NCI-H2081 treated with DMSO at 0.1 percent for 48 hours (cell line): ENCODE measurements at places on chromosomes 7 and 10.

GRCh38 chr7:86815556-86815955 is 171.8 kb downstream of the GRM3 start:
- DNase-seq = no peak

GRCh38 chr7:297611-298374 is 7.8 kb downstream of the FOXL3 start:
- DNase-seq = no peak

DNA sequence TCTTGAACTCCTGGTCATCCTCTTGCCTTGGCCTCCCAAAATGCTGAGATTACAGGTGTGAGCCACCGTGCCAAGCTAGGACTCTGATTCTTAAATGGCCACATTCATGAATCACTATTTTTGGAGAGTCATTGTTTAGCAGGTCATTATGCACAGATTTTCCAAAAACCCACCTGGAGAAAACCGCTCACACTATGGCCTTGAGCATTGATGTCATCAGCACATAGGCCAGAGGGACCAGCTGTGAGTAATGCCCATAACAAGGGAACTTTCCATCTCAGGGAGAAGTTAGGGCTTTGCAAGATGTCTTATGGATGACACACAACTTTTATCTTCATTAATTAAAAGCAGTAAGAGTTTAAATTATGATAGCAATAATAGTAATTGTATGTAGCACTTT is 86.4 kb upstream of the KIF5B start:
- no peak for DNase-seq

DNA sequence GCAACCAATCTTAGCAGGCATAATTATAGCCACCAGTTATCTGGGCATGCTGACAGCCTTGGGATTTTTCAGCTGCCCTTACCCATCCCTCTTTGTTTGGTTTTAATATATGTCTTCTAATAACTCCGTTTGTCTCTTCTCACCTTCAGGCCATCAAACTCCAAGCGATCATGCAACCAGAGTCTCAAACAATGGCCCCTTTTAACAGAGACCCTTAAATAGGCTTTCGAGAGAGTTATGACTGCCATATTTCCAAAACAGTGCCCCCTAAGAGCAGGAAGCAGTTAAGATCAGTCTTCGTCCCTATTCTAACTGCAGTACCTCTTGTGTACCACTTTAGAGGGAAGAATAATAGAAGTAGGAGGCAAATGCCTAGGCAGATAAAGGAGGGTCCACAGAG is 157.5 kb downstream of the DGKB start:
- no peak for DNase-seq

GRCh38 chr10:114709984-114710383 is 51.9 kb upstream of the ABLIM1 start:
- no peak for DNase-seq

DNA sequence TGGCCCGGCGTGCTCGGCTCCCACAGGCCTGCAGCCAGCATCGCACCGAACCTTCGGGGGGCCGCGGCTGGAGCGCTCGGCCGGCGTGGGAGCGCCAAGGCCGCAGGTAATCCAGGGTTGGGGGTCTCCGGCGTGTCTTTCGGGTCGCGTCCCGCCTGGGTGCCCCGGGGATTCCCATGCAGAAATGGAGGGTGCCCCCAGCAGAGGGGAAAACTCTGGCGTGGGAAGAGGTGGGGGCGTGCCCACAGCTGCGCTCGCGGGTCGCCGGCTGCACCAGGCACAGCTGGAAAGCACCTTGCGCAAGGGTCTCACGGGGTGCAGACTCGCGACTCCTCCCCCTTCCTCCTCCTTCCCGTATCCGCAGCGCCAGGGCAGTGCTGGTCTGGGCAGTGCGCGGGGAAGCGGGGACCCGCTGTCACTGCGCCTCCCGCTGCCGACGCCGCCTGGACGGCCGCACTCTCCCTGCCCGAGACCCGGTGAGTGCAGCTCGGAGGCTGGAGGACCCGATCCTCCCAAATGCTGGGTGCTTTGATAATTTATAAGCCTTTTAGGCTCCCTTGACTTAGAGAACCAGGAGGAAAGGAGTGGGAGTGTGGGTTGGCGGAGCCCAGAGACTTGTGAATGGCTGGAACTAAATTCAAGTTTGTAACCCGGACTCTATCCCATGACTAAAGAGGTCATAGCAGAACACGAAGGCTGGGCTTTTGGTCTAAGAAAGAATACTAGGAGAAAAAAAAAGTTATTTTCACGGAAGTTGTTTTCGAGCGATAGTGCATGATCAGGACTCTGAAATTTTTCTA is 489 bp downstream of the MAP3K8 start:
- no peak for DNase-seq

- DNase-seq = no peak
Observed at GRCh38 chr7:20176578-20177242, 40.5 kb downstream of the MACC1 start.

DNA sequence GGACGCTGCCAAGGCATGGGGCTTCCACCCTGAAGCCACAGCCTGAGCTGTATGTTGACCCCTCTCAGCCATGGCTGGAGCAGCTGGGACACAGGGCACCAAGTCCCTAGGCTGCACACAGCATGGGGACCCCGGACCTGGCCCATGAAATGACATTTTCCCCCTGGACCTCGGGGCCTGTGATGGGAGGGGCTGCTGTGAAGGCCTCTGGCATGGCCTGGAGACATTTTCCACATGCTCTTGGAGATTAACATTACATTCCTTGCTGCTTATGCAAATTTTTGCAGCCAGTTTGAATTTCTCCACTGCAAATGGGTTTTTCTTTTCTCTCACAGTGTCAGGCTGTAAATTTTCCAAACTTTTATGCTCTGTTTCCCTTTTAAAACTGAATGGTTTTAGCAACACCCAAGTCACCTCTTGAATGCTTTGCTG is 463.6 kb downstream of the ZWINT start:
- DNase-seq = no peak

GRCh38 chr10:125001313-125002046 is 59.6 kb downstream of the ZRANB1 start:
- DNase-seq = no peak

DNA sequence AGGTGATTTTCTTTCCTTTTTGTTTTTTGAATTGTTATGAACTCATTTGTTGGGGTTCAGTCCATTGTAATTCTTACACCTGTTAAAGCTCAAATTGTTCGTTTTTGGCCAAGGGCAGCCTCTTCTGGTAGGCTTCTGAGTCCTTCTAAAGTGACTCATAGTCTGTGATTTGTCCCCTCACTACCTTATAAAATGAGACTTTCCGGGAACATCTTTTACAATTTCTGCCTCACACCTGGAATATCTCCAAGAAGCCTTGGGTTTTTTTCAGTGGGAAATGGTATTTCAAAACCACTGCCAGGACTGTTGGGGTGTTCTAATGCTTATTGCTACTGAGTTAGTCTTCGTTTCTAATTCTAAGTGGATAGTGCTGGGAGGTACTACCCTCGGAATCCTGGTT is 56.7 kb downstream of the BMPR1A start:
- no peak for DNase-seq

DNA sequence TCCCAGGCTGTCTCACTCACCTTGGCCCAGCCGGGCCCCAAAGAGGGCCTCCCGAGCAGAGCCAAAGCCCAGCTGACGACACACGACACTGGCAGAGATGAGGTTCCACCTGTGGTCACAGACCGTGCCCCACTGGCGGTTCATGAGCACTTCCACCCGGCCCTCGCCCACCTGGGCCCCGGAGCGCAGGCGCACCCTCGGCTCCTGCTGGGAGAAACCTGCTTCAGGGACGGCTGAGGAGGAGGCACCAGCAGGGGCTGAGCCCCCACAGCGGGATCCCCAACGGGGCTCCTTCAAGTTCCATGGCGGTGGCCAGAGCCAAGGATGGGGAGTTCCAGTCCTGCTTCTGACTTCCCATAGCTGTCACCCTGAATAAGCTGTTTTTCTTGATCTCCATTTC is 10.0 kb downstream of the LOXL4 start:
- DNase-seq = no peak

GRCh38 chr7:6237011-6237410 is 35.4 kb downstream of the CYTH3 start:
- DNase-seq = no peak
